ENCODE measurements at places on chromosomes 6 and 20. TPM values are rescaled to one million over a fixed set of nuclear protein-coding genes. Genes with fewer than 3 reads are reported as not detected.

DNA sequence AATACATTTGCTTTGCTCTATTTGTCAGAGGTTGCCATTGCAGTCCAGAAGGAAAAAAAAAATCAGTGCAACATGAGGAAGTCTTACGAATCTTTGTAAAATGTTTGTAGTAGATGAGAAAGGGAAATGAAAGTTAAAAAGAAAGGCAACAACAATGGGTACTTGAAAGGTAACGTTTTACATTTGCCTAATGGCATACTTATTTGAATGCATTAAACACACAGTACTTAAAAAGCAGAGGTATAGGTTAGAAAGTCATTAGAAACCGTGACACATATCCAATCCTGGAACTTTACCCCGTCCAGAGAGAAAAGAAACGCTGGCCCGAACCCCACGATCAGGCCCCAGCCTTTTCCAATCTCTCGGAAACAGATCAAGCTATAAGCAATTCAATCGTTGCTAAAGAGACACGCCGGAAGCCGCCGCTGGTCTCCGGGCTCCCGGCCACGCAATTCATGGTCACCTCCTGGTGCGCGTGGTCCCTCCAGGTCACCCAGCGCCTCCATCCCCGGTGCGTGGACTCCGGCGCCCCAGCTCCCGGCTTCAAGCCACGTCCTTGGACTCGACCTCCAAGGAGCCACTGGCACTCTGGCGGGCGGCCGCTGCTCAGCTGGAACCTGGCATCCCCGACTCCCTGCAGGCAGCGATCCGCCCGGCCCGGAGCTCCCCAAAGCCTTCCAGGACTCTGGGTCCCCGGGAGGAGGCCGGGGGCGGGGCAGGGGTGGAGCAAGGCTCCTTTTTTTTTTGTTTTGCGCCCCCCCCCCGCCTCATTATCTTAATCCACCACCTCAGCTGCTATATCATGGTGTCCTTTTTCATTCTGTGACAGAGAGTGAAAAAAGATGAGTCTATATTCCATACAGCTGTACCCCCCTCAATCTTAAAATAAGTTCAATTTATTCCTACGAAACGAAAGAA is at the start of gene SLC18B1:
Gene SLC18B1, minus strand, starts transcription at position 687 of the 918 bp plus-strand sequence. Its CDS starts 181 bp downstream, at position 506.
- DNase-seq, result peak; percentile 33

- peak; percentile 68 for DNase-seq
Observed at GRCh38 chr6:139758209-139758611, 383.8 kb upstream of the CITED2 start.

DNA sequence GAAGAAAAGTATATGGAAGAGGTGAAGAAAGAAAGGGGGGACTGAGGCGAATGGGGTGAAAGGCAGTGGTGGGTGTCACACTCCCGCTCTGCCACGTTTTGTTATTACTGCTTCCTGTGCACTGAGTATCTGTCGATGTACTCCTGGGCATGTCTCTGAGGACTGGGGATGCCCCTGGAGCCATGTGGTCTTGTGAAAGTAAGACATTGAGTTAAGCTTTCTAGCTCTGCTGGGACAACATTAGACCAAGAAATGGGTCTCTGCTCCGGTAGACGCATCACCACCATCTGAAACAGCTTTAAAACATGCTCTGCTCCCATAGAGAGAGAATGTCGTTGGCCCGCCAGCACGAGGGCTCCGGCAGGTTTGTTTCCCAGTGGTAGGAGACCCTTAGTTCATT is 40.0 kb downstream of the IRF4 start:
- DNase-seq, result no peak

GRCh38 chr6:122423734-122424133 is 24.3 kb downstream of the HSF2 start:
- DNase-seq, result no peak

- no peak for DNase-seq
Observed at GRCh38 chr20:13855613-13856012, 70.8 kb downstream of the NDUFAF5 start.

DNA sequence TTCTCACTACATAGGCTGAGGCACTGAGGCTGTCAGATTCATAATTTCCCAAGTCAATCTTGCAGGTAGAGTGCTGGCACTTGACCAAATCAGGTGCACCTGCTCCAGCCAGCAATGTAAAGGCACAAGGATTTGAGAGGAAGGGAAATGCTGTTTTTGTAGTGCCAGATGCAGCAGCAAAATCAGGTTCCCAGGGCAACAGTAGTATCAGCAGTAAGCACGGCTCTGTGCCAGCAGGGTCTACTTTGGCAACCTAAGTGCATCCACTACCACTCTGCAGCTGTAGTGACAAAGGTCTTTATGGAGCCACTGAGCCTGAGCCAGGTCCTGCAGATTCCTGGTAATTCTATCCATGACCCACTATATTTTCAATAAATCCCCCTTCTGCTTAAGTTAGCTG is 329.5 kb downstream of the TPBG start:
- DNase-seq, result no peak

DNA sequence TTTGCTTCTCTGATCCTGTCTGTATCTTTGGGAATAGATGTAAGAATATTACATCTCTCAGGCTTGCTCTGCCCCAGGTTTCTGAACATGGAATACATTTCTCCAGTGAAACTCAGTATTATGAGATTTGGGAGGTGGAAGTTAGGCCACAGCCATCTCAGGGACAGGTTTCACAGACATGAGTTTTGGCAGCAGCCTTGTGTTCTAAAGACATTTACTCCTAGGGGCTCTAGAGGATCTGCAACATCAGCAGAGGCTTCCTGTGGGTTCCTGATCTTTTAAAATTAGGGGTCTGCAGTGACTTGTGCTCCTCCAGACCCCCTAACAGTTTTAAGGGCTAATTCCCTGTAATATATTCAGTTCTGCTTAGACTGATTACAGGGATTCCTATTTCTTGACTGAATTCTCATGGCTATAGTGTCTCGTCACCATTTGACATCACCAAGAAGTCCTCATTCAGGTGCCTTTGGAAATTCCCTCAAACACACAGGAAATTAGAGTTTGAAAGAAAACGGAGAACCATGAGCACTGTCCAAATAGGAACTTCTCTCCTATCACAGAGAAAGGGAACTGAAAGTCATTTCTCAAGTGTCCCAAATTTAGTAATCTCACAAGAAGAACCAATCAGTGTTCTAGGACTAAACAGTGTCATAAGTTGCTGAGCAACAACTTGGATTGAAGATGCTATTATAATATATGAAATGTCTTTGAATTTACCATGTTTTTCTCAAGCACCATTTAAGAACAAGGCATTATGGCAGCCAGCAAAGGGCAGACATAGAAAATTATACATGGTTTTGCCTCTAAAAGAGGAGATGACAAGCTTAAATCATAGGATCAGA is 2.5 kb upstream of the HLA-DRA start:
- peak; percentile 17 for DNase-seq

- no peak for DNase-seq
Observed at GRCh38 chr20:35626386-35627001, 10.9 kb downstream of the SPAG4 start.

- DNase-seq, result peak; percentile 31
Observed at GRCh38 chr6:145929037-145929633, 35.0 kb downstream of the SHPRH start.

DNA sequence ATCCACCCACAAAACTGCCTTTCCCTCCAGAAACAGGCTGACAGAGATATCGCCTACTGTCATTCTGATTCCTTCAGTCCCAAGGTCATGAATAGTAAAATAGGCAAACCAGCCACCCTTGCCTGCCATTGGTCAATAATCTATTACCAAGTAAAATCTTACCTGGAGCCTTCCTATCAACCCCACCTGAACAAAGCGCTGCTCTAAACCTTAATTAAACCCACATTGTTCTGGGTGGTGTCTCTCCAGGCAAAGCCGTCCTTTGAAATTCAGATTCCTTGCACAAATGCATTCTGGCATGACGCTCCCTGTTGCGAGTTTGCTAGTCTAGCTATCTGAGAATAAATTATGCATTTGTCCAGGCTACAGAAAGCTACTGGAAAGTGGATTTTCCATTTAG is 291.6 kb upstream of the ECI2 start:
- DNase-seq, result no peak

- DNase-seq, result peak; percentile 86
Observed at GRCh38 chr6:111230351-111231089, 143.2 kb downstream of the SLC16A10 start.

DNA sequence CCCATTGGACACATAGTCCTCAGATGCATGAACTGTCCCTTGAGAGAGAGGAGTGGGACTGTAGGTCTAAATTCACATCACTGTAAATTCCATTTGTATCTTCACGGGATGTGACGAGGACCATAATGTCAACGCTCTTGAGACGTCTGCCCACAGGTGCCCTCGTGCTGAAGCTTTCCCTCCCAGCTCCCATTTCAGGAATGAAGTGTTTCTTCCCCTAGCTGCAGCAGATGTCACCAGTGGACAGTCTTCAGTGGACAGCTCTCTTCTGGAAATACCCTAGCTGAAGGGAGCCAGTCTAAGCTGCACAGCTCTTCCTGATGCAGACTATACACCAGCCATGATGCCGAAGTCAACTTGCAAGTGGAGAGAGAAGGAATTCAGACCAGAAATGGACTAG is 217.4 kb upstream of the ECI2 start:
- DNase-seq, result no peak

- no peak for DNase-seq
Observed at GRCh38 chr6:159305804-159306537, 136.8 kb downstream of the FNDC1 start.

DNA sequence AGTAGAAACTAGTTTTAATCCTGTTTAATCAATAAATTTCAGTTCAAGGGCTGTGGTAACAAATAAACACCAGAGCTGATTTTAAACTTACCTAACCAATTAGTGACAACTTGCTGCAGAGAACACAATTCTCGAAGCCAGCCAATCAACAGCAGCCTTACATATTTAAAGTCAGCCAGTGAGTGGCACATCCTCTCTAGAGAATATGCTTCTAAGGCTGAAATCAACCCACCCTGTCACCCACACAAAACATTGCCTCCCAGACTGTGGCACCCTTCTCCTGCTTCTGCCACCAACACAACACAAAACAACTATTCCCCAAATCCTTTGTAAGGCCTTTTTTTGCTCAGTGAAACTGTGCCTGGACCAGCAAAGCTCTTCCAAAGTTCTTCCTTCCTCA is 306.0 kb downstream of the EYA4 start:
- no peak for DNase-seq

GRCh38 chr6:140623498-140623897 is 1249.0 kb upstream of the CITED2 start:
- DNase-seq, result peak; percentile 92

DNA sequence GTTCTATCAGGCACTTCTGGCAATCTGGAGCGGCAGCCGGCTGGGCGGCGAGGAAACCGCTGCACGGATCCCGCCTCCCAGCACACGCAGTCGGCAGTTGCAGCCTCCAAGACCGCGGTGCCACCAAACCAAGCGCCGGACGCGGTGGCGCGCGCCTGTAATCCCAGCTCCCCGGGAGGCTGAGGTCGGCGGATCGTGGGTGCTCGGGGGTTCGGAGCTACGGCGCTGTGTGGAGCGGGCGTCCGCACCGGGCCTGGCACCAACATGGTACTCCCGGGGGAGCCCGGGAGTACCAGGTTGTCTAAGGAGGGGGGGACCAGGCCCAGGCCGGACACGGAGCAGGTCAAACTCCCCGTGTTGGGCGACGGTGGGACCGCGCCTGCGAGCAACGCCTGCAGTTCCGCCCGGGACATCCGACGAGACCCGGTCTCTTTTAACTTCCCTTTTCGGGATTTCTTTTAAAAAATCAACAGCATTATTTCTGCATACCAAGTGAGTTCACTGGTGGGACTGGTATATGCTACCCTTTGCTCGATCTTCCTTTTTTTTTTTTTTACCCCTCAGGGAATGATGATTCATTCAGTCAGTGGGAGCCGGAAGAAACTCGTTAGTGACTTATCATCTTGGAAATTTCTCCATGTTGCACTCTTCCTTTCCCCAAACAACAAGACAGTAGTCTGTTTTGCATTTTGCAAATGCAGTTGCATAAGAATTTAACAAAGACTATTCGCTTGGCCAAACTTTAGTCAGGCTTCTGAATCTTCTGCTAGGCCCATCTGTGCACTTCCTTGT is 27.6 kb downstream of the ZNF311 start:
- peak; percentile 56 for DNase-seq

RTEL1 gene
- 8.5 TPM for total RNA-seq

FKBP1C gene
- 0.26 TPM for total RNA-seq

CGAS gene
- total RNA-seq, result 5.0 TPM
